ENCODE measurements at places on chromosomes 5 and 9. TPM values are rescaled to one million over a fixed set of nuclear protein-coding genes. Genes with fewer than 3 reads are reported as not detected.

CCNJL gene
- not detected for total RNA-seq

SIT1 gene
- total RNA-seq: not detected

DMRT3 gene
- not detected for total RNA-seq

HTR4 gene
- not detected for total RNA-seq

ANKRD55 gene
- not detected for total RNA-seq

IL13 gene
- total RNA-seq: not detected

GTF3C5 gene
- total RNA-seq: 33.6 TPM

ZBTB43 gene
- 8.5 TPM for total RNA-seq

RHOBTB3 gene
- 214 TPM for total RNA-seq

P4HA2 gene
- 337 TPM for total RNA-seq

- peak; percentile 98 for DNase-seq
These were observed 12.0 kb downstream of the MACROH2A1 start for GRCh38 chr5:135386886-135387628.

DNA sequence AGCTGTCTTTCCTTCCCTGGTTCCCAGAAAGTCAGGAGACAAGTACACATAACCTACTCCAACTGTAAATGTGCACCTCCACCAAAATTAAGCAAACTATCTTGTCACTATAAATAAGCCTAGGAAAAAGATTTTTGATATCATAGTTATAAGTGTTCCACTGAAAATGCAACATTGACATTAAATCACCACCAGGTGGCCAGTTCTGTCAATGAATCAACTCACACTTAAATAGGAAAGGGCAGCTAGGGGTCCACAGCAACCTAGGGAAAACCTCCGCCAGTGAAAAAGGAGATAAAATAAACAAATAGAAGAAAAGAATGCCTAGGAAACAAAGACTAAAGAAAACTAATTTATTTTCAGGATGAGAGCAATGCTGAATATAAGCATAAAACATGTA lies 243.0 kb upstream of the PTPRD start:
- DNase-seq: peak; percentile 2

DNA sequence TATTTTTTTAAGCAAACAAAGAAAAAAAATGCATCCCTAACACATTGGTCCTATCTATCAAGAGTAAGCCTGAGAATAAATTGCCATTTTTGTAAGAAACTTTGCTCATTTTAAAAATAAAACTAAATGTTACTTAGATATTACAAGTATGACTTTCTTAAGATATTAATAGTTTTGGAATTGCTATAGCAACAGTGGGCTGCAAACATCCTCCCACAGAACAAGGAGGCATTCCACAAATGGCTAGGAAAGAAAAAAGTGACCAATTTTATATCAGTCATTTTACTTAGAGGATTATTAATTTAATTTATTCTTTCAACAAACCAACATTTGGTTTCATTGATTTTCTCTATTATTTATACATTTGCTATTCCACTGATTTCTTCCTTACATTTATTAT lies 63.7 kb downstream of the LURAP1L start:
- DNase-seq: peak; percentile 71

DNA sequence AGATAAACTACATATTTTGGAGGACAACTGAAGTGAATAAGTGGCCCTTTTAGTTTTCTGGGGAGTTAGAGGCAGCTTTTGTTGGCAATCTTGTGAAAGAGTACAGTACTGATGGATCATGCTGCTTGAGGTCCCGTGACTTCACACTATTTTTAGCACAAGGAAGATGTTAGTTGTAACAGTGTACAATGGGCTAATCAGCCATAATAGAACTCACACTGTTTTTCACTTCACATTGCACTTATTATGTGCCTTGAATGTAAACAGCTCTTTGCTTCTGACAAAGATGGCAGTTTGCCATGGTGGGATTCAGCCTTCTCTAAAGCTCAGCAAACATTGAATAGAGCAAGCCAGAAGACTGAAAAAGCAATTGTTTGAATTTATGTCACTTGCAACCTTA lies 176.7 kb upstream of the ZNF608 start:
- DNase-seq: peak; percentile 22

- DNase-seq: peak; percentile 47
These were observed 91.1 kb downstream of the ZNF608 start for GRCh38 chr5:124655251-124655917.

GRCh38 chr5:106443746-106444145 lies 1227.0 kb downstream of the EFNA5 start:
- no peak for DNase-seq

DNA sequence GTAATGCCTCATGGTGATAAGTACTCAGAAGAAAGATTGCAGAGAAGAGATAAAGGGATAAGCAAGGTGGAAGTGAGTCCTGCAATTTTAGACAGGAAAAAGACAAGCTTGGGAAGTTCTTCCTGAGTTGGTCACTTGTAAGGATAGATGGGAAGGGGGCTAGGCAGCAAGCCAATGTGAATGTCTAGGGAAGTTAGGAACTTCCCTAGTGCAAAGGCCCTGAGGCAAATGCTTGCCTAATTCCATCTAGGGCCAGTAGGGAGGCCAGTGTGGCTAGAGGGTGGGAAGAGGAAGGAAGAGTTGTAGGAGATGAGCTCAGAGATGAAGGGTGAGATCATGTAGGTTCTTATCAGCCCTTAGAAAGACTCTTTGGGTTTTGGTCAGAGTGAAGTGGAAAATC lies 206.6 kb downstream of the MAT2B start:
- no peak for DNase-seq

- DNase-seq: no peak
These were observed 63.8 kb downstream of the ATP10B start for GRCh38 chr5:160788102-160788660.

- peak; percentile 91 for DNase-seq
These were observed 70.7 kb upstream of the RNF38 start for GRCh38 chr9:36470643-36471290.

GRCh38 chr5:71693828-71694427 lies 25.1 kb upstream of the CARTPT start:
- DNase-seq: no peak

- no peak for DNase-seq
These were observed 517.5 kb downstream of the EFNA5 start for GRCh38 chr5:107153283-107153682.

DNA sequence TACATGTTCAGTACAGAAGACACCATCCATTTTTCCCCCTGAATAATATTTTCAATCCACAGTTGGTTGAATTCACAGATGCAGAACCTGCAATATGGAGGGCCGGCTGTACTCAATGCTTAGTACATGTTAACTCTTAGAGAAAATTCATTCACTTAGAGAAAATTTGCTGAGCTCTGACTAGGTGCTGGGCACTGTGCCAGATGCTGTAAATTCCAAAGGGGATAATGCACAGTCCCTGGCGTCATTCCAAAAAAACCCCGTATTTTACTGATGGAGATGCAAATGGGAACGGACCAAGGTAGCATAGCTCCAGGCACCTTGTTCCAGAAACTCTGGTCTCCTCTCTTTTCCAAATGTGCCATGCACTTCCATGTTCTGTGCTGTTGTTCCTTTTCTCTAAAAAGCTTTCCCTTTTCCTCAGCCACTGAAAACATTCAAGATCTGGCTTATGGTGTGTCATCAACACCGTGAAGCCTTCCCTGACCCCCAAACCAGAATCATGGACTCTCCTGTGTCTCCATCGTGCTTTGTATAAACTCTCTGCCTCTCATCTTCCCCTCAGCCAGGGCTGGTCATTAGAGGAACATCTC lies 55.7 kb upstream of the COL15A1 start:
- DNase-seq: peak; percentile 49

DNA sequence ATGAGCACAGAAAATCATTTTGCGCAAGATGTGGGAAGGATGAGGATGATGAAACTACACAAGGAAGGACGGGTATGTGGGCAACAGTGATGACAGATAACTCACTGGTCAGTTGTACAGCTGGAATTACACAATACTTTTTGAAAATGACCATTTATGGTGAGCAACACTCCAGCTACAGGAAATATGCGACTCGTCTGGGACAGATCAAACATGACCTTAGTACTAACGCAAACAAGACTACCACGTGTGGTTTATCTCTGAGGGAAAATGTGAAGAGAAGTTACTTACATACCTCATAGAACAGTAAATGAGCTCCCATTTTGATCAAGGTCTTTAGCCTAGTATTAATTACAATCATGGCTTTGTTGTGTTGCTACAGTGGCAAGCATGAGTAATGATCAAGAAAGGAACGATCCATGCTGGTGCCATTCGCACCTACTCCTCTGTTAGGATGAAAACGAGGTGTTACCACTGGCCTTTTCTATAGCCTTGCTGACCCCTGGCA lies 456.9 kb downstream of the BNC2 start:
- peak; percentile 92 for DNase-seq

- peak; percentile 77 for DNase-seq
These were observed at the start of gene GGTA1 for GRCh38 chr9:121499427-121500164. Gene GGTA1 (minus strand): TSS chr9:121499844. CDS start chr9:121467922, 31,922 bp downstream.

DNA sequence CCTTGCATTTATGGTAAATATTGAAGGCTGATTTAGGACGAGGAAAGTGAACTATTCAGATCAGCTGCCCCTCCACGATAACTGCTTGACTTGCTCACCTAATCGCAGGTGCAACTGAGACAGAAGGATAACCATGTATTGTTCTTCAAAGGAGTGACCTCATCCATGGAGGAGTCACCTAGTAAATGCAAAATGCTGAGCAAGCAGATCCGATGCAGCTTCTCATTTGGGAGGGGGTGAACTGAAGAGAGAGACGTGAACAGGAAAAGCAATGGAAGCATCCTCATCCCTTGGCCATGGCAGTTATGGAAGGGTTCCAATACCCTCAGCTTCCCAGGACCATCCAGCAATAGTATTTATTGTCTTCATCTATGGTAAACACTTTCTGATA lies 47.5 kb downstream of the RASGRF2 start:
- no peak for DNase-seq

DNA sequence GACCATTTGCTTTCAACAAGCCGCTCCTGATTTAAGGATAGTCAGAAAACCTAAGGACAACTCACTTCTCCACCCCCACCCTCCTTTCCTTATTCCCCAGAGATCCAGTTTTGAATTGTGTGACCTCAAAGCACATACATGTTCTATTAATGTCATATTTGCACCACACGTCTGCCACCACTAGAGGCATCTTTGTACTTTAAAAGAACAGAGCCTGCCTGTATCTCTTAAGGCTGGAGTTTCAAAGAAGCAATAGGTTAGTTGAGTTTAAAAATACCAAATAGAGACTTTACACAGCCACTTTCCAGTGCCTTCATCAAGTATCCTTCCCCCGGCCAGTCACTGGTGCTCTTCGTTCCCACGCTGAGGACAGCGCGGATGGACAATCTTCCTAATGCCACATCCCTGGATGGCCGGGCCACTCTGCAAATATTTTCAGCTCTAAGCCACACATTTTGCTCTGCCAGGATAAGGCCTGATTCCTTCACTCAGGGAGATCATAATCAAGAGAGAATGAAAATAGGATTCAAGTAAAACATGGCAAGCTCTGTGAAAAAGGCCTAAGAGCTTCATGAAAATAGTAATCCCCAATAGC lies 146.3 kb downstream of the SNCAIP start:
- DNase-seq: peak; percentile 49

DNA sequence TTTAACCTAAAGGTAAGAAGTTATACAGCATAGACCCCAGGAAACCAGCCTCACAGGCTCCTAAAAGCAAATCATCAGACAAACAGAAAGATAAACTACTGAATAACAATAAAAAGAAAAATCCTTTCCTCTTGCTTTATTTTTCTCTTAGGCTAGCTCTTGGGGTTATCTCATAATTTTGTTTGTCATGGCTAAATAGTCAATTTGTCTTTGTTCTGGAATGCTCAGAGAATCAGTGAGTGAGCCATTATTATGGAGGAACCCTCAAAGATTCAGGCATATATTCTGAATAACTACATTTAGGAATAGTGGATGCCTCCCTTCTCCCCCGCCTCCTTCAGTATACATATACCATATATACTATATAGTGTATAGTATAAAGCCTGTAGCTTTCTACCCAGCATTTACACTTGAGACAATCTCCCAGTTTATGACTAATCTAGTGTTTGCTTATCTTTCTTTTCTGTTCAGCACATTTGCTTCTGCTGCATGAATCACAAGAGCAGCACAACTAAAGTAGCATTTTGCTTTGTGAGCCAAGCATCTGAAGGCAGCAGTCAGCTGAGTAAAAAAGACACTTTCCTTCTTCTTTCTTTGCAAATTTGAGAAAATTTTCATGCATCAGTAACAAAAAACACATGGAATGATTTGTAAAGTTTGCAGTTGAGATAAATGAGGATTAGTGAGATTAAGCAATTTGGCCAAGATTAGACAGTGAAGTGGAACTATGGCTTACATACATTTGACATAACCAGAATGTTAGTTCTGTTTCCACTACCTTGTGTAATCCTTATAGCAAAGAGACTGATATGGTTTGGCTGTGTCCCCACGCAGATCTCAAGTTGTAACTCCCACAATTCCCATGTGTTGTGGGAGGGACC lies 45.3 kb upstream of the PPP3R2 start:
- no peak for DNase-seq

- no peak for DNase-seq
These were observed 262.8 kb downstream of the RFX3 start for GRCh38 chr9:3262826-3263529.

DNA sequence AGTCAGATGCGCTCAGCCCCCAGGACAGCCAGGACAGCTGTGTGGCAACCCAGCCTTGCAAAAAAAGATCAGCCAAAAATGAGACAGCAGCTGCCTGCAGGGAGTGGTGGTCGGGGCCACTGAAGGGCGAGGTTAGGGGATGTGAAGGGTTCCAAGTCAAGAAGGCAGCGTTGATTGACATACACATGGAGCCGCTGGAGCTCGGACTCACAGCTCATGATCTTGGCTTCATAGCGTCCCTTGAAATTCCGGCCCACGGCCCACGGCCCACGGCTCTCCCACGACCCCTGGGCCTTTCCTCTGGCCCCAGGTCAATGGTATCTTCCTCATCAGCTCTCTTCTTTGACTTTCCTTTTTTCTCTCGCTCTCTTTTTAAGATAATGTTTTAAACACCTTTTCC lies 390.0 kb upstream of the IRX4 start:
- DNase-seq: no peak

GRCh38 chr9:85987236-85987635 lies 46.3 kb downstream of the NAA35 start:
- DNase-seq: no peak

- DNase-seq: peak; percentile 40
These were observed 185.7 kb upstream of the GNA14 start for GRCh38 chr9:77833561-77834429.

DNA sequence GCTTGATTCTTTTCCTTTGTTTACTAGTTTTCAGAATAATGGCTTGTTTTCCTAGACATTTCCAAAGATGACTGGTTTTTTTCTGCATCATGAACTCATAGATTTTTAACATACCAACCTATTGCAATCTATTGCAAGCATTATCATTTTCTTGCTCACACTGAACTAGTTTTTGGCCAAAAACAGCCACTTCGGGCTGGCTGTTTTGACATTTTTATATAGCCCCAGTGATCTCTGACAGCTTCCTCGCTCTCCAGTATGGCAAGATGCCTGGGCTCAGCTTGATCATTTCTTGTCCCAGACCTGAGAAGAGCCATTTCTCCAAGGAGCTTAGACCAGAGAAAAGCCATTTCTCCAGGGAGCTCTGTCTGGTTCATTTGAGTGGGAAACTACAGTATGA lies 94.3 kb upstream of the MAMDC2 start:
- DNase-seq: peak; percentile 65

DNA sequence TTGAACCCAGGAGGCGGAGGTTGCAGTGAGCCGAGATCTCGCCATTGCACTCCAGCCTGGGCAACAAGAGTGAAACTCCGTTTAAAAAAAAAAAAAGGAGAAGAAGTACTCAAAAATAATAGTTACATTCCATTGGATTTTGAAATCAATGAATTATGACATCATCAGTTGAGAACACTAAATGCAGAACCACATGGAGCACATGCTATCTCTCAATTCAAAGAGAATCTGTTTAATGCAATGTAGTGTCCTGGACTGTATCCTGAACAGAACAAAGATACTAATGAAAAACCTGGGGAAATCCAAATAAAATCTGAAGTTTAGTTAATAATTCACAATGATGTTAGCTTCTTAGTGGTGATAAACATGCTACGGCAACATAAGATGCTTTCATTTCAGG lies 20.3 kb downstream of the CDC14B start:
- DNase-seq: peak; percentile 56
